ENCODE measurements at places on chromosomes 12 and 14. TPM values are rescaled to one million over a fixed set of nuclear protein-coding genes. Genes with fewer than 3 reads are reported as not detected.

Gene DCN
- total RNA-seq: not detected

GRCh38 chr12:130138478-130138877 lies 23.8 kb upstream of the FZD10 start:
- DNase-seq: no peak

GRCh38 chr12:56518570-56518969 lies 3.0 kb upstream of the RBMS2 start:
- no peak for DNase-seq

DNA sequence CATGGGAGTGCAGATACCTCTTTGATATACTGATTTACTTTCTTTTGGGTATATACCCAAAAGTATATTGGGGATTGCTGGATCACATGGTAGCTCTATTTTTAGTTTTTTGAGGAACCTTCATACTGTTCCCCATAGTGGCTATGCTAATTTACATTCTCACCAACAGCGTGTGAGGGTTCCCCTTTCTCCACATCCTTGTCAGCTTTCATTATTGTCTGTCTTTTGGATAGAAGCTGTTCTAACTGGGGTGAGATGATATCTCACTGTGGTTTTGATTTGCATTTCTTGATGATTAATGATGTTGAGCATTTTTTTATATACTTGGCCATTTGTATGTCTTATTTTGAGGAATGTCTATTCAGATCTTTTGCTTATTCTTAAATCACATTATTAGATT lies 44.1 kb upstream of the JDP2 start:
- no peak for DNase-seq
